Natural killer cell treated with Interleukin-12 subunit alpha and Interleukin-12 subunit beta and Interleukin-15 and Interleukin-18, amount 100 ng/mL, for 72 hours (primary cell): ENCODE measurements at places on chromosomes 13 and 19. TPM values are rescaled to one million over a fixed set of nuclear protein-coding genes. Genes with fewer than 3 reads are reported as not detected.

- peak; percentile 67 for DNase-seq
Observed at GRCh38 chr13:111177081-111177711, 62.1 kb downstream of the ARHGEF7 start.

DNA sequence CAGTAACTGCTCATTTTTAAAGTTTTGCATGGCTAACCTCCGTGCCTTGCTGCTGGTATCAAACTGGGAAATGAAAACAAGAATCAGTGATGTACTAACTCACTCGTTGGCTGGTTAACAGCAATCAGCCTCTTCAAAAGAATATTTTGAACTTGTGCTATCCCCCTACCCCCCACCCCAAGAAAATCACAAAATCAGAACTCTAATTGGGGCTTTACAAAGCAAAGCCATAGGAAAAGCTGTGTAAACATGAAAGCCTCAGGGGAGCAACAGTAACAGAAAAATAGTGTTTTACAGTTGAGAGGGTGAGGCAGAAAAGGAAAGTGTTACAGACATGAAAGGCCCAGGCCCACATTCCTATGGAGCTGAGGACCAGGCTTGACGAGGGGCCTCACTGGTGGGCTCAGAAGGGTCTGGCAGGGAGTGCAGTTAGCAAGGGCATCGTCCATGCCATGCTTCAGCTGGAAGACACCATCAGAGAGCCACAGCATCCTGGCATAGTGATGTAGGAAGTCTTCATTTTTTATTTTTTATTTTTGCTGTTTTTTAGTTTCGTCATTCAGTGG is 217.6 kb downstream of the PCCA start:
- no peak for DNase-seq

GRCh38 chr13:79936368-79937136 is 404.4 kb downstream of the SPRY2 start:
- no peak for DNase-seq

DNA sequence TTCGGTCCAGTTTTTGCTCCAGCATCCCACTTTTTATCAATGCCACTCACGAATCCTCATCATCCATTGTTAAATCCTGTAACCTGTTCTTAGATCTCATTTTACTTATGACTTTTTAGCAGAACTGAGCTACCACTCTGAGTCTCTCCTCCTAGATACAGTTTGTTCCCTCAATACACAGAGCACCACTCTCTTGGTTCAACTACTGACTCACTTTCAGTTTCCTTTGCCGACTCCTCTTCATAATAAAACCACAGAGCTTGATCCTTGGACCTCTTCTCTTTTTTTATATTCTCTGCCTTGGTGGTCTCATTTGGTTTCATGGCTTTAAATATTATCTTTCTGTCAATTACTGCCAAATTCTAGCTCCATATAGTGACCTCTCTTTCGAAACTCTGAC is 150.3 kb downstream of the SLITRK5 start:
- no peak for DNase-seq

GRCh38 chr19:47232422-47233211 is 1.6 kb upstream of the BBC3 start:
- no peak for DNase-seq

DNA sequence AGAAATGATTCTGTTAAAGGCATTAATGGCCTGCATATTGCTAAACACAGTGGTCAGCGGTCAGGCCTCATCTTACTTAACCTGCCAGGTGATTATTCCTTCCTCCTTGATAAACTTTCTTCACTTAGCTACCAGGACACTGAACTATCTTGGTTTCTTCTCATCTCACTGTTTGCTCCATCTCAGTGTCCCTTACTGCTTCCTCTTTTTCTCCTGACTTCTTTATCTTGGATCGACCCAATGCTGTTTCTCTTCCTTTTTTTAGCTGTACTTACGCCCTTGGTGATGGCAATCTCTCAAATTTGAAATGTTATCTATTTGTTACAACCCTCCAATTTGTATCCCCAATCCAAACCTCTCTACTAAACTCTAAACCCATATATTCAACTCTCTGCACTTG is 7.8 kb upstream of the CLC start:
- DNase-seq, result no peak

DNA sequence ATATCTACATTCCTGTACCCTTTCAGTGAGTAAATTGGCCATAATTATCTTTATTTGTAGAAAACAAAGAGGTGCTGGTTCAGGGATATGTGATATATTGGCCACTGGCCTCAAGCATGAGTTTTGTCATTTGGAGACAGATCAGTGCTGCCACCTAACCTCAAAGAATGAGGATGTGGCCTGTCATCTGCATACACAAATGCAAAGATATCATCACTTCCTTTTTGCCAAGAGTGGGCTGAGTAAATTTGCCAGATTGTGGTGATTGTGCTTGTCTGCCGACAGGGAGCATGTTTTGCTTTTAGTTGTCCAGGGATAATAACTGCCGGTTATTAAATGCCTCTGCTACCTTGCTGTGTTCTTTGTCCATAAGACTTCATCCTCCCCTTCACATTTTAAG is 44.2 kb downstream of the WASF3 start:
- DNase-seq, result no peak

GRCh38 chr13:50898338-50898737 is 11.3 kb upstream of the RNASEH2B start:
- DNase-seq, result no peak

DNA sequence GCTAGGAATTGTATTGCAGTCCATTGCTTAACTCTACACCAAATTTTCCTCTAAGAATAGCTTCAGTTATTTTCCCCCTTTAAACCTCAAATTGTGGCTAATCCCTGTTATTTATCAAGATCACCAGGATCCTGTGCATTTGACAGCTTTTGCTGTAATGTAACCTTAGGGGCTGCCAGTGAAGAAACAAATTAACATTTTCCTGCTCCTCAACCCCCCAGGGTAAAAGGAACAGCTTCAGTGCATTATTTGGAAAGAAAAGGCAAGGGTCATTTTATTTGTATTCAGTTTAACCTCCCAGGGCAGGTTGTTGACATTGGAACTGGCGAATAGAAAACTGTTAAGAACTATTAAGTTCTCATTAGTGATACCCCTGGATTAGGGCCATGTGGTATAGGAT is 57.0 kb downstream of the PCDH20 start:
- DNase-seq, result no peak

GRCh38 chr13:35891507-35892441 is 239.4 kb downstream of the DCLK1 start:
- no peak for DNase-seq

- DNase-seq, result no peak
Observed at GRCh38 chr19:44728178-44728577, 20.3 kb upstream of the BCL3 start.

DNA sequence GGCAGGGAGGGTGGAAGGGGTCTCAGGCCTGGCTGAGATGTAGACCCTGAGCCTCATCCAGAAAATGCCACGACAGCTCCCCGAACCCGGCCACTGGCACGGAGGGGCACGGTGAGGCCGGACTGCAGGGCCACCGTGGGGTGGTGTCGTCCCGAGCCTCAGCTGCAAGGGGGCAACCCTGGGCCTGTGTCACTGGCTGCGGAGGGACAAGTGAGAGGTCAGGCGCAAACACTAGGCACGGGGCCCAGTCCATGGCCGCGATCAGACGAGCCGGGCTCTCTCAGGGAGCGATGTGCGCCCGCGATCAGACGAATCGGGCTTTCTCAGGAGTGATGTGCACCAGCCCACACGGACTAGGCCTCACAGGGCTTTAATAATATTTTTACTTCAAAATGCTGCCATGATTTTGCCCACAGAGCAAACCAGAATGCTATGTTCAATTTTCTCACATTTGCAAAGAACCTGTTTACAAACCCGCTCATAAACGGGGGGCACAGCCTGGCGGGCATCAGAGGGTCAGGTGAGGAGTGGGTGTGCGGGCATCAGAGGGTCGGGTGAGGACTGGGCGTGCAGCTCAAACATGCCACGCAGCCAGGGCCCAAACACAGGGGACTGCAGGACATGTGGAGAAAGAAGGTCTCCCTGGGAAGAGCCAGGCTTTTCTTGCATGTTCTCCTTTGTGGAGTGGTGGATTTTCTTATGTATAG is 42.6 kb upstream of the C13orf46 start:
- no peak for DNase-seq

DNA sequence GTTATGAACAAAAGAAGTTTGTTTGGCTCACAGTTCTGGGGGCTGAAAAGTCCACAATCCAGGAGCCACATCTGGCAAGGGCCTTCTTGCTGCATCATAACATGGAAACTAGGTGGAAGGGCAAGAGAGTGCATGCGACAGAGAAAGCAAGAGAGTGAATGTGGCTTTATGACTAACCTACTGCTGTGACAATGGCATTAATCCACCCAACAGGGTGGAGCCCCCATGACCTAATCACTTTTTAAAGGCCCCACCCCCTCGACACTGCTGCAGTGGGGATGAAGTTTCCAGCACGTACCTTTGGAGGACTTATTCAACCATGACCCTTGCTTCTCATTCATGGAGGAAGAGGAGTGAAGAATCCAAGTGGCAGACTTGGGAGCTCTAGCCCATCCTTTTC is 30.0 kb upstream of the RFXAP start:
- no peak for DNase-seq

DNA sequence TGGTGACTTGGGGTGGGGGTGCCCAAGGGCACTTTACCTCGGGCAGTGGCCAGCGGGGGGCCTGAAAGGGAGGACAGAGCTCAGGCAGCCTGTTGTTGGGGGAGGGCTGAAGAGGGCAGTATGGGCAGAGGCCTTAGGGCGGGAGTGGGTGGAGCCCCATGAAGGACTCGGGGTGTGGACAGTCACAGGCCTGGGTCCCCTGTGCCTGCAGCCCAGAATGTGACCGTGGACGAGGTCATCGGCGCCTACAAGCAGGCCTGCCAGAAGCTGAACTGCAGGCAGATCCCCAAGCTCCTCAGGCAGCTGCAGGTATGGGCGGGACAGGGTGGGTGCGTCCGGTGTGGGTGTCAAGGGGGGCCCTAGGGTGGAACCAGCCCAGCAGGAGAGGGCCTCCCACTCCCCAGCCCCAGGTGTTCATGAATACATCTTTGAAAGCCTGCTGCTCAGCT is 22.5 kb downstream of the NKPD1 start:
- DNase-seq, result no peak

- no peak for DNase-seq
Observed at GRCh38 chr13:61275251-61275650, 140.4 kb downstream of the PCDH20 start.

GRCh38 chr13:49814551-49815270 is 22.2 kb upstream of the KPNA3 start:
- DNase-seq, result no peak

DNA sequence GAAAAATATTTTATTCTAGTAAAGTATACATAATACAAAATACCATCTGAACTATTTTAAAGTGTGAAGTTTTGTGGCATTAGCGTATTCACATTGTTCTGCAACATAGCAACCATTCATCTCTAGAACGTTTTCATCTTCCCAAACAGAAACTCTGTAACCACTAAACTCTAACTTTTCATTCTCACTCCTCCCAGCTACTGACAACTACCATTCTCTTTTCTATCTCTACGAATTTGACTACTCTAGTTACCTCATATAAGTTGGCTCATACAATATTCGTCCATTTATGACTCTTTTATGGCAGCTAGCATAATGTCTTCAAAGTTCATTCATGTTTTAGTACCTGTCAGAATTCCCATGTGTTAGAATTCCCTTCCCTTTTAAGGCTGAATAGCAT is 150.5 kb upstream of the MIR17HG start:
- no peak for DNase-seq

GRCh38 chr13:44158881-44159632 is 214.6 kb upstream of the SERP2 start:
- DNase-seq, result no peak

DNA sequence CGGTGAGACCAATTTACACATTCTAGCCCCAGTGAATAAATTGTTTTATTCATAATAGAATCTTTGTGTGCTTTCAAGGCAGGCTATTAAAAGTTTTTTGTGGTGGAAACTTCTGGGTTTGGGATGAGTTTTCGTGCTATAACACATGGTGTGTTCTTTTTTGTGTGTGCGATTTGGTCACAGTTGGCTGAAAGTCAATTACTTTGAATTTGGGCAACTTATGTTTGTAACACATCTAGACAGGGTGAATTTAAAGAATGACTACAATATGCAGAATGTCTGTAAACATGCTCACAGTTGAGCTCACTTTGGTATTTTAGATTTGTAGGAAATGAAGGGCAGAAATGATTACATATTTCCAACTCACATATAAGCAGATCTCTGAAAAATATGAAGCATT is 307.1 kb downstream of the OXGR1 start:
- DNase-seq, result no peak

GRCh38 chr19:21602082-21602658 is 96.8 kb downstream of the ZNF429 start:
- DNase-seq, result no peak

- no peak for DNase-seq
Observed at GRCh38 chr19:37905946-37906868, at the start of gene WDR87. WDR87 (minus strand) TSS chr19:37906594; CDS start chr19:37898239, 8,355 bp downstream.

DNA sequence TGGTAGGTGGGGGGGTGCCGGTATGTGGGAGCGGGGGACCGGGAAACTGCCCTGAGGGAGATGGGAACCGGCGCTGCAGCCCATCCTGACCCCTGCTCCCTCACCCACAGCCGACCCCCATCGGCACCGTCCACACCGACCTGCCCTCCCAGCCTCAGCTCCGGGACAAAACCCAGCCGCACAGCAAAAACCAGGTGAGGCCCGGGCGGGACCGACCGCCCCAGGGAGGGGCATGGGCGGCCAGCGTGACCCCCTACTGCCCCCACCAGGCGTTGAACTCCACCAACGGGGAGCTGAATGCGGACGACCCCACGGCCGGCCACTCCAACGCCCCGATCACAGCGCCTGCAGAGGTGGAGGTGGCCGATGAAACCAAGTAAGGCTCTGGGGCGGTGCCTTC is 35.9 kb downstream of the BTBD2 start:
- DNase-seq, result no peak

DNA sequence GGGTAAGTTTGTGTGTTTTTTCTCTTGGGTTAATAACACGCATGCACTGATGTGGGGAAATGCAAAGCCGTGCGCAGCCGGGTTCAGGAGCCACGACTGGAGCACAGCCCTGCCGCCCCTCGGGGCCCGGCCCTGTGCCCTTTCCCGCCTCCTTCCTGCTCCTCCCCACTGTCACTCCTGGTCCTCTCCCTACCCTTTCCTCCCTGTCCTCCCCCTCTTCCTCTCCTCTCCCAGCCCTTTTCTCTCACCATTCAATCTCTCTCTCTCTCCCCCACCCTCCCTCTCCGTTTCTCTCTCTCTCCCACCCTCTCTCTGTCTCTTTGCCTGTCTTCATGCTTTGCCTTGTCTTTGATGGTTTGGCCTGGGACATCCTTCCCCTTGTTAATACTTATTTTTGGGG is 27.2 kb downstream of the PLEKHJ1 start:
- DNase-seq, result no peak

Gene CEACAM19
- 1.6 TPM for total RNA-seq

Gene NEK5
- not detected for total RNA-seq

Gene FLT3LG
- 33.5 TPM for total RNA-seq

Gene CDC37
- total RNA-seq, result 228 TPM

Gene ZNF726
- 9.2 TPM for total RNA-seq

Gene FAM216B
- not detected for total RNA-seq

Gene RASL11A
- total RNA-seq, result 1.7 TPM

Gene TNNI3
- not detected for total RNA-seq

Gene CBY2
- not detected for total RNA-seq

Gene ATP4A
- not detected for total RNA-seq

Gene ZNF574
- total RNA-seq, result 16.1 TPM

Gene CRX
- total RNA-seq, result not detected

Gene TUBA3C
- total RNA-seq, result not detected

Gene FFAR2
- not detected for total RNA-seq

Gene RNF17
- not detected for total RNA-seq

Gene MUC16
- 0.03 TPM for total RNA-seq

Gene TMC4
- not detected for total RNA-seq

Gene PLPPR3
- total RNA-seq, result not detected

Gene MED16
- total RNA-seq, result 79.6 TPM
